ENCODE measurements at places on chromosomes 1 and 21.

DNA sequence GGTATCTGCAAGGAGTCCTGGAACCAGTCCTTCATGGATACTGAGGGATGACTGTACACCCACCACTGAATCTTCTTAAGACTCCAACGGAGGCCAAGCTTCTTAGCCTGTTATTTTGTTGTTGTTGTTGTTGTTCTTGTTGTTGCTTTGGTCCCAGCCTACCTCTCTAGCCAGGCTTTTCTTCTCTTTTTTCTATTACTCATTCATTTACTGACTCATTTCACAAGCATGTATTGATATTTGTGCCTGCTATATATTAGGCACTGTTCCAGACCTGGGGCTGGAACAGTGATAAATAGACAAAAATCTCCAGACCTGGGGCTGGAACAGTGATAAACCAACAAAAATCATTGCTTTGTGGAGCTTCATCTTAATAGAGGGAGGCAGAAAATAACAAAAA lies 20.4 kb downstream of the CENPF start:
- DNase-seq = no peak

- no peak for DNase-seq
Observed at GRCh38 chr1:181806746-181807145, 254.8 kb downstream of the ZNF648 start.

DNA sequence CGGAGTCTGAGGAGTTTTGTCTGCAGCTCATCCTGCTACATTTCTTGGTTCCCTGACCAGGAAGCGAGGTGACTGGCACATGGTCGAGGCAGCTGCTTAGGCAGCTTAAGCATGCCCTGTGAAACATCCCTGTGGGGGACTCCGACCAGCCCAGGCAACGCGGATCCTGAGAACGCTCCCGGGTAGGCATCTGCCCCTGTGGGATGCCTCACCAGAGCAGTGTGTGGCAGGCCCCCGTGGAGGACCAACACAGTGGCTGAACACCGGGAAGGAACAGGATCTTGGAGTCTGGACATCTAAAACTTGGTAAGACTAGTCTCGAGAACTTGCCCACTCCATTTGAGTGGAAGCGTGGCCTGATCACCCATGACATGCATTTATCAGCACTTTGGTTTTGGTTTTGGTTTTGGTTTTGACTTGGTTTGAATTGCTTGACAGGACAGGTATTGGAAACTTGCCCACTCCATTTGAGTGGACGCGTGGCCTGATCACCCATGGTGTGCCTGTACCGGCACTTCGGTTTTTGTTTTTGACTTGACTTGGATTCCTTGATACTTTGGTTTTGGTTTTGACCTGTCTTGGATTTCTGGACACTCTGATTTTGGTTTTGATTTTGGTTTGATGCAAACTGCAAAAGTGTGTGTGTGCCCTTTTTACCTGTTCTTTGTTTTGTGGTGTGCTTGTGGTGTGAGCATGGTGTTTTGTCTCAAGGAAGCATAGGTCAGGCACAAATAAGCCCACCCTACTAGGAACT lies 12.2 kb upstream of the NEK2 start:
- no peak for DNase-seq

DNA sequence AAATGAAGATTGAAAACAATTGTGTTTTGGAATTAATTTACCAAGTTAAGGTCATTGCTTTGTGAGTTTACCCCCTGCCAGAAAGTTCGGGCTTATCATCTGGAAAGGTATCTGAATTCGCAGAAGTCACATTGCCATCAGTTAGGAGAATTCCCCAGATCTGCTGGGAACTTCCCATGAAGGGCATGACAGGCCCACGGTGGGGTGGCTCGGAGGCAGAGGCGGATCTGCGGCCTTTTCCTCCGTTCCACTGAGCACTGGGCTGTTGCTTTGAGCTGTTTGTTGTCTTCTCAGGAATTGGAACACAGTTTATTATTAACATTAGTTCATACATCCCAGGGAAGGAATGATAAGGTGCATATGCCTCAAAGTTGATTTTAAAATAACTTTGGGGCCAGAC lies 320.0 kb downstream of the CAMTA1 start:
- no peak for DNase-seq

DNA sequence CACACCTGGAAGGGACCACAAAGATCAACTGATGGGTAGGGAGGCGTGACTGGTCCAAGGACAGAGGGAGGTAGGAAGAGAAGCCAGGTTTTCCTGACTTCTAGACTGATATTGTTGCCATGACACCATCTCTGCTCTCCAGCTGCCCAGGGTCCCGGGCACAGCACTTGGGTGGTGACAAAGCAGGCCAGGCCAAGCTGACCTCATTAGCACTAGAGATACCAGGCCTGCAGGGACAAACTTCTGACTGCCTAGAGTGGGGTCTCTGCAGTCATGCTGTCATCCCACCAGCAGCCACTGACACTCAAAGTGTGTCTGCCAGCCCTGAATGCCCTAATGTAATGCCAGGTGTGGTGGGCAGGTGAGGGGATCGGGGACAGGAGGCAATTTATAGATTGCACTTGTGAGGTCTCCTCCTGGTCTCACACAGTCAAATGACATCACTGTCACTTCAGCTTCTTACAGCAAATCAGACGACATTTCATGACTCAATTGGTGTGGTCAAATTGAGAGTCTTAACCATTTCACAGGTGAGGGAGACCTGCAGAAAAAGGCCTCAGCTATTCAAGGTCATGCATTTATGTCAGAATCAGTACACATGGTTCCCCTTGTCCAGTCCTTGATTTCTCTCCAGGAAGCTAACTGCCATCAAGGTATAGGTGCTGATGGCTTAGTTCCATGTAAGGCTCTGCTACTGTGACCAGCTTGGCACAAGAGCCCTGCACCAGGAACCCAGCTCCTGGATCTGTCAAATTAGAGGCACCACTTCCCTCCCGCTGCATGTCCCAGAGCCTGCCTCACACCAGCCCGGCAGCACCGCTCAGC lies 2.7 kb downstream of the SLC9A1 start:
- DNase-seq = no peak

Measured in T-helper 9 cell (primary cell).